Large intestine (tissue), 12 donors: ENCODE measurements at places on chromosomes 2 and 18. TPM values are rescaled to one million over a fixed set of nuclear protein-coding genes. Genes with fewer than 3 reads are reported as not detected.

Gene TNFAIP6
- 2.9 TPM for polyA plus RNA-seq

Gene TRIM54
- 0.60 TPM for polyA plus RNA-seq

Gene STAT4
- polyA plus RNA-seq: 3.7 TPM

Gene EPB41L3
- polyA plus RNA-seq: 65.5 TPM

Gene DSC2
- polyA plus RNA-seq: 65.2 TPM

Gene ACMSD
- polyA plus RNA-seq: 0.34 TPM

Gene CD207
- polyA plus RNA-seq: 1.9 TPM

Gene COL4A4
- 0.22 TPM for polyA plus RNA-seq

Gene UGT1A8
- not detected for polyA plus RNA-seq

Gene UPP2
- 0.04 TPM for polyA plus RNA-seq

Gene RFX8
- 0.39 TPM for polyA plus RNA-seq

Gene AP1S3
- polyA plus RNA-seq: 6.3 TPM

Gene DSG1
- polyA plus RNA-seq: 0.19 TPM

Gene HOXD8
- 4.0 TPM for polyA plus RNA-seq

GRCh38 chr2:183408562-183408961, 284.3 kb downstream of the NUP35 start:
- no peaks in the 10 kb centered on the region for H3K36me3 ChIP-seq
- no peak overlapping the region for H3K27ac ChIP-seq
- H3K4me3 ChIP-seq: no peak overlapping the region

DNA sequence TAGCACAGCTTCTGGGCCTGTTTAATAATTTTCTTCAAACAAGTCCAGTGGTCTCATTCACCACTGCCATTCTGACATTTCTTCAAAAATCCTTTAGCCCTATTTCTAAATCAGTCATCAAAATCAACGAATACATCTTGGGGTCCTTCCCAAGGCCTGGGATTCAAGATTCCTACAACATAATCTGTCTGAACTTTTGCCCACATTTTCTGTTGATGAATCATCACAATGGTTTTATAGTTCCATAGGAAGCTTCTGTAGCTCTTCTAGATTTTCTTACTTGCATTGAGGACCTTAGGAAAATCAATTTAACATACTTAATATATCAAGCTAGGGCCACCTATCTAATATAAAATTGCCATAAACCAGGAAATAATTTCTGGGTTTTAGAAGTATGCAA, 811.8 kb upstream of the ACVR2A start:
- peak; percentile 62 for DNase-seq
- H3K36me3 ChIP-seq: no peaks in the 10 kb centered on the region
- no peaks in the 10 kb centered on the region for H3K27me3 ChIP-seq
- no peak overlapping the region for H3K4me3 ChIP-seq
- H3K27ac ChIP-seq: peak overlapping the region; percentile 12

DNA sequence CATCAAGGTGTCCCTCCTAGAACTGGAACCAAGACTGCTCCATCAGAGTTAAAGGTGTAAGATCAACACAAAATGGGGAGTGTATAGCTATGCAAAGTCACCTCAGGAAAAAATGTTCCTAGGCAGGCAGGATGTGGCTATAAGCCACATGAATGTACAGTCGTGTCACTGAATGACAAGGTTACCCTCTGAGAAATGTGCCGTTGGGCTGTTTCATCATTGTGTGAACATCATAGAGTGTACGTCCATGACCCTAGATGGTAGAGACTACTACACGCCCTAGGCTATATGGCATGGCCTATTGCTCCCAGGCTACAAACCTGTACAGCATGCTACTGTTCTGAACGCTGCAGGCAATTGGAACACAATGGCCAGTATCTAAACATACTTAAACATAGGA, 24.5 kb downstream of the TYMS start:
- H3K27me3 ChIP-seq: no peaks in the 10 kb centered on the region
- H3K36me3 ChIP-seq: peaks cover 71% of the 10 kb centered on the region
- no peak for DNase-seq
- H3K4me1 ChIP-seq: peaks cover 75% of the 10 kb centered on the region
- H3K27ac ChIP-seq: peak overlapping the region; percentile 91
- H3K4me3 ChIP-seq: no peak overlapping the region

DNA sequence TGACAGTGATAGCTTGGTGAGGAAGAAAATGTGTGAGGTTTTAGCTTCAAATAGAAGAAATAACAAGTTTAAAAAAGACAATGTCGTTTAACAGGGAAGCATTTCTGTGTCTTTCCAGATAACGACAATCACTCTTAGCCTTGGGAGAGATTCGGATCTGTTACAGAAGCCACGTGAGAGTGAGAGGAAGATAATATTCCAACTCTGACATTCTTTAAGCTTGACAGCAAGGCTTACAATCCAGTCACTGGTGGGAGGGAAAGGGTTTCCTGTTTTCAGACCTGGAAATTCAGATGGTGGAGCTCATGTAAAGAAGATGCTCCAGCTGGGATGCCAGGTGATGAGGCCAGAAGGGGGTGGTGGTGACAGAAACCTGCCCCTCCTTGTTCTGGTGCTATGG, 30.8 kb downstream of the FBXO48 start:
- H3K36me3 ChIP-seq: no peaks in the 10 kb centered on the region
- DNase-seq: no peak
- H3K27me3 ChIP-seq: peaks cover 3% of the 10 kb centered on the region
- H3K4me1 ChIP-seq: no peaks in the 10 kb centered on the region
- H3K27ac ChIP-seq: no peak overlapping the region

DNA sequence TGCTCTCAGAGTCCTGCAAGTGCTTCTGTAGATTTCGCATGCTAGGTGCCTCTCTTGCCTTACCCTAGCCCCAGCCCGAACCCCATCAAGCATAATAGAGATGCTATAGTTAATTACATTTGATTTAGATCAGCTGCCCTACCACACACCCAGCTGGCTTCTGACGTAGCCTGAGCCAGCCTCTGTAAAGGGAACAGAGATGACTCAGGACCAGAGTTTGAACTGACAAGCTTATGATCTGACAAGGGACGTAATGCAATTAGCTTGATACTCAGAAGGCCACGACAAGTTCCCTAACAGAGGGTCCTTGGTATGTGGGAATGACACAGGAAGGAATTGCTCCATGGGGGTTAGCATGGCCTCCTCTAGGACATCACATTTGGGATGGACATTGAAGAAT, 126.6 kb downstream of the LRATD1 start:
- no peaks in the 10 kb centered on the region for H3K27me3 ChIP-seq
- DNase-seq: no peak
- H3K4me1 ChIP-seq: no peaks in the 10 kb centered on the region
- H3K36me3 ChIP-seq: no peaks in the 10 kb centered on the region
- no peak overlapping the region for H3K27ac ChIP-seq

GRCh38 chr2:113167115-113167932, 6.4 kb upstream of the PSD4 start:
- H3K27ac ChIP-seq: peak overlapping the region; percentile 93
- peak; percentile 92 for DNase-seq
- H3K4me3 ChIP-seq: peak overlapping the region; percentile 11
- no peaks in the 10 kb centered on the region for H3K27me3 ChIP-seq
- H3K36me3 ChIP-seq: no peaks in the 10 kb centered on the region

GRCh38 chr2:237966250-237966564, 607 bp upstream of the UBE2F start:
- H3K4me1 ChIP-seq: peaks cover 27% of the 10 kb centered on the region
- no peak for DNase-seq
- H3K4me3 ChIP-seq: peak overlapping the region; percentile 72
- H3K27ac ChIP-seq: peak overlapping the region; percentile 83

GRCh38 chr2:186751078-186751477, 57.2 kb downstream of the FAM171B start:
- H3K27ac ChIP-seq: no peak overlapping the region
- no peaks in the 10 kb centered on the region for H3K4me1 ChIP-seq
- no peaks in the 10 kb centered on the region for H3K27me3 ChIP-seq
- DNase-seq: no peak
- no peak overlapping the region for H3K4me3 ChIP-seq
- no peaks in the 10 kb centered on the region for H3K36me3 ChIP-seq

GRCh38 chr2:175576875-175577274, 395.4 kb upstream of the ATP5MC3 start:
- no peak overlapping the region for H3K4me3 ChIP-seq
- H3K27me3 ChIP-seq: no peaks in the 10 kb centered on the region
- no peak overlapping the region for H3K27ac ChIP-seq
- no peaks in the 10 kb centered on the region for H3K36me3 ChIP-seq
- DNase-seq: no peak
- no peaks in the 10 kb centered on the region for H3K4me1 ChIP-seq

- no peaks in the 10 kb centered on the region for H3K36me3 ChIP-seq
- no peak overlapping the region for H3K4me3 ChIP-seq
- H3K4me1 ChIP-seq: no peaks in the 10 kb centered on the region
These were observed 256.6 kb upstream of the CTAGE1 start for GRCh38 chr18:22674272-22674671.

GRCh38 chr2:229431327-229431954, 160.4 kb upstream of the PID1 start:
- H3K27me3 ChIP-seq: no peaks in the 10 kb centered on the region
- no peak overlapping the region for H3K4me3 ChIP-seq
- no peak for DNase-seq
- no peaks in the 10 kb centered on the region for H3K4me1 ChIP-seq

DNA sequence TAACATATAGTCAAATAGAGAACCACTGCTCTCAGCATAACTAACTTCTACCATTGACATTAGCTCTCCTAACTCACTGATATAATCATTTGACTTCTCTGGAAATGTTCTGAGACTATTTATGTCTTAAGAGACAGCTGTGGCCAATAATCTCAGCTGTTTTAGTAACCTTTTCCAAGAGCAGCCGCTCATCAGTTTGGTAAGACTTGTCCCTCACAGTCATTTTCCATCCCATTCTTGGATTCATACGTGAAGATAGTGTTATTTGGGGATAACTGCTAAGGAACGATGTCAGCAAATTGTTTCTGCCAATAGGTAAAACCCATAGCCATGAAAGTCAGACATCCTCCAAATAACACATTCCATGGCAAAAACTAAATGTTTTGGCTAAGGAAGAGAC, 127.8 kb downstream of the LNPK start:
- peaks cover 5% of the 10 kb centered on the region for H3K27me3 ChIP-seq
- no peak overlapping the region for H3K4me3 ChIP-seq
- no peak for DNase-seq
- H3K4me1 ChIP-seq: no peaks in the 10 kb centered on the region

DNA sequence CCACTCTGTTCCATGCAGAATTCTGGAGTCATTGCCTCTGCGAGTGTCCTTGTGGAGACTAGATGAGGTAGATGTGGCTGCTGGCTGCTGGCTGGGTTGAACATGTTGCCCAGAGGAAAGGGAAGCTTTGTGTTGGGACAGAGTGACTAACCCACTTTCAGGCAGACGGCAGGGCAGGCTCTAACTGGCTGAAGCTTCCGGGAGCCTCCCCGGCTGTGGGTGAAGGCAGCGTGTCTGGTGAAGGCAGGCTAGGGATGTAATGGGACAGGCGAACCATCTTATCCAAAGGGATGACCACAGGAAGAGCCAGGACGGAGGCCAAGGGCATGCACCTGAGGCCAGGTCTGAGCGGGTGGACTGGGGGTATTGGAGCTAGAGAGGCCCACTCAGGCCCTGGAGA, 16.0 kb downstream of the ASPRV1 start:
- H3K4me1 ChIP-seq: peaks cover 7% of the 10 kb centered on the region
- DNase-seq: no peak
- no peak overlapping the region for H3K27ac ChIP-seq
- no peak overlapping the region for H3K4me3 ChIP-seq

- no peaks in the 10 kb centered on the region for H3K27me3 ChIP-seq
- H3K4me1 ChIP-seq: no peaks in the 10 kb centered on the region
- no peak overlapping the region for H3K4me3 ChIP-seq
- DNase-seq: no peak
These were observed 18.8 kb downstream of the EPHA4 start for GRCh38 chr2:221553333-221553732.

DNA sequence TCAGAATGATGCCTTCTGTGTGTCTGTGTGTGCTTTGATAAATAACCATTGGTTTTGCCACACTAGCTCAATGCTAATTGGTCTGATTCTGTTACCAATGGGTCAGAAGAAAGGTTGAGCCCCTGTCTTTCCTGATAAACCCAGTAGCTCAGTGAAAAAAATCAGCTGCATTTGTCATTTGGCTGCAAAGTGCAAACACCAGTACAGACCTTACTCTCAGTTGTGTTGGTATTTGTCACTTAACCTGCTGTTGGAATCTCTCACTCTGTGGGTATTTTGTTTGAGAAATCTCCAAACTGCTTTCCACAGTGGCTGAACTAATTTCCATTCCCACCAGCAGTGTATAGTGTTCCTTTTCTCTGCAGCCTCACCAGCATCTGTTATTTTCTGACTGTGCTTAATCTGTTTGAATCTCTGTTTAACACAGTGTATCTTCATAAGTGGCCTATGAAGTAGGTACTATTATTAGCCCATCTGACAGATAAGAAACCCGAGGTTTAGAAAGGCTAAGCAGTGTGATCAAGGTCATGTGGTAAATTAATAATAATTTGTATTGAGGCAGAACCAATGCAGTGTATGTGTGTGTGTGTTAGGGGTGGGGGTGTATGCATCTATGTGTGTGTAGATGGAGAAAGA, 26.7 kb downstream of the LIMS1 start:
- H3K4me3 ChIP-seq: no peak overlapping the region
- H3K27me3 ChIP-seq: no peaks in the 10 kb centered on the region
- no peak for DNase-seq
- H3K27ac ChIP-seq: no peak overlapping the region
- H3K36me3 ChIP-seq: no peaks in the 10 kb centered on the region

- peaks cover 10% of the 10 kb centered on the region for H3K36me3 ChIP-seq
- DNase-seq: peak; percentile 44
- peaks cover 4% of the 10 kb centered on the region for H3K4me1 ChIP-seq
- H3K27me3 ChIP-seq: no peaks in the 10 kb centered on the region
These were observed 519 bp downstream of the METTL4 start for GRCh38 chr18:2570772-2571199.

- no peaks in the 10 kb centered on the region for H3K36me3 ChIP-seq
- no peak overlapping the region for H3K4me3 ChIP-seq
- H3K27me3 ChIP-seq: no peaks in the 10 kb centered on the region
- H3K4me1 ChIP-seq: peaks cover 32% of the 10 kb centered on the region
- no peak for DNase-seq
These were observed 14.3 kb upstream of the MC5R start for GRCh38 chr18:13809531-13810255.
